ENCODE measurements at places on chromosomes 1 and 21.

GRCh38 chr21:30482130-30482529 is 2.0 kb upstream of the KRTAP19-1 start:
- DNase-seq = no peak

- no peak for DNase-seq
Observed at GRCh38 chr1:43039228-43040055, 80.8 kb upstream of the SLC2A1 start.

DNA sequence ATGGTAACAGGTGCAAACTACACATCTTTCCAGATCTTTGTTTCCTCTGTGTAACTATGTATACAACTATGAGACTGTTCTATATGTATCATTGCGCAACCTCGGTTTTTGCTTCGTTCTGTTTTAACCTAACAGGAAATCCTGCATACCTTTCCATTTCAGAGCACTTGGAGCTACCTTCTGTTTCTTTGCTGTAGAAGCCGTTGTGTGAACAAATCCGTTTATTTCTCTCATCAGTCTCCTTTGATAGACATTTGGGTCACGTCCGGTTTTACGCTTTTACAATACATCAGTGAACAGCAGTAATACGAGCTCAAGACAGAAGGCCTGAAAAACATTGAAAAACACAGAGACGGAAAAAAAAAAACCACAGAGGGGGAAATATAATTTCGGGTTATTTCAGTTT is 10.5 kb downstream of the ATP5IF1 start:
- no peak for DNase-seq

- no peak for DNase-seq
Observed at GRCh38 chr1:25566730-25567341, 23.4 kb downstream of the LDLRAP1 start.

- peak; percentile 64 for DNase-seq
Observed at GRCh38 chr1:10941891-10942541, 70.4 kb upstream of the TARDBP start.

DNA sequence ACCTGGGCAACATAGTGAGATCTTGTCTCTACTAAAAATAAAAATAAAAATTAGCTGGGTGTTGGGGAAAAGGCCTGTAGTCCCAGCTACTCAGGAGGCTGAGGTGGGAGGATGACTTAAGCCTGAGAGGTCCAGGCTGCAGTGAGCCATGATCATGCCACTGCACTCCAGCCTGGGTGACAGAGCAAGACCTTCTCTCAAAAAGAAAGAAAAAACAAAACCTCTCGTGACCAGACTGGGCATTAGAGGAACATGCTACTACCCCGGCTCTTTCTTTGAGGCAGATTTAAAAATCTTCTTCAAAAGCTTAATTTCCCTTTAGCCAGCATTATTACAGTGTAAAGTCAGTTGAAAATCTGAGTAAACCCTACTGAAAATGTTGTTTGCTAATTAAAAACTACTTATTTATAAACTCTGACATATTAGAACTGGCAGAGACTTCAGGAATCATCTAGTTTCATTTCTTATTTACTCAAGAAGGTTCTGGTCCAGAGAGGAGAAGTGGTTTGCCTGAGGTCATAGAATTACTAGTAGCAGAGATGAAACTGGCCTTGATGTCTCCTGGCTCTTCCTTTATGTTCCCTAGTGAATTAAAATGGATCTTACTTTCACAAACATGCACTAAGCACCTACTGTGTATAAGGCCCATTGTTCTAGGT is 11.6 kb upstream of the ELAVL4 start:
- DNase-seq = no peak

DNA sequence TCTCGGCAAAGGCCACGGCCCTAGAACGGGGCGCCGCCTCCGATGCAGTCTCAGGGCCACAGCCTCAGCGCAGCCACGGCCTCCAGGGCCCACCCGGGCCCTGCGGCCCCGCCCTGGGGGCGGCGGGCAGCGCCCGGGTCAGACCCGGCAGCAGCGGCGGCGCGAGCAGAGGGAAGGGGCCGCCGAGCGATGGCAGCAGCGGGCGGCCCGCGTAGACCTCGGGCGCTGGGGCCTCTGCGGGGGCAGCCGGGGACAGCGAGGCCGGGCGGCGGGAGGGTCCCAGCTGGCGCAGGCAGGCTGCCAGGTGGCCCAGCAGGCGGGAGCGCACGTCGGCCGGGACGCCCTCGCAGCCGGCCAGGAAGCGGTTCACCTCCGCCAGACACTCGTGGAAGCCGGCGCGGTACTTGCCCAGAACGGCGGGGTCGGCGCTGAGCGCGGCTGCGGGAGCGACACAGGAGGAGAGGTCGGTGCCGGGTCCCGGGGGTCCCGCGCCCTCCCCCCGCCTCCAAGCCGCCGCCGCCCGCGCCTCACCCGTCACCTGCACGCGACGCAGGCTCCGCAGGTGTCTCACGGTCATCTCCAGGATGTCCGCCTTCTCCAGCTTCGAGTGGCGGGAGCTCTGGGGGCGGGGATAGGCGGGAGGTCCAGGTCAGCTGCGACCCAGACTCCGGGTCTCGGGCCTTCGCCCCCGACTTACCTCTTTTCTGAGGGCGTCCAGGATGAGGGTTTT is 737 bp downstream of the HES4 start:
- DNase-seq = no peak

GRCh38 chr1:9482816-9483572 is 56.3 kb upstream of the SLC25A33 start:
- no peak for DNase-seq

- no peak for DNase-seq
Observed at GRCh38 chr1:112964347-112964746, 8.4 kb upstream of the SLC16A1 start.

DNA sequence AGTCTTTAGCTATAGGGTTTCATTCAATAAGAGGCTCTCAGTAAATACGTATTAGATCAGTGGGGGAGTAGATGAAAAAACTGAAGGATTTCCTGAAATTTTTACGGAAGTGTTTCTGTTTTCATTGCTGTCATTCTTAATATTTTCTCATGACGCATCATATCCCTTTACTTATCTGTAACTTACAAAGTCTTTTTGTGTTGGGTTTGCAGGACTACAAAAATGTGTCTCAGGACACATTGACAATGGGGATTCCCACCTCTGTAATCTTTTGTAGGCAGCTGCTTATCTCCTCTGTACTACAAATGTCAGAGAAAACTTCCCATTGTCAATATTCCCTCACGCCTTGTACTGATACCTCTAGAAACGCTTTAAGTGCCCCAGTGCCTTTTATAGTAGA is 35.5 kb downstream of the CRP start:
- DNase-seq = no peak

- DNase-seq = peak; percentile 61
Observed at GRCh38 chr1:152036267-152037216, at the start of gene S100A11. TSS of gene S100A11 (minus strand) at chr1:152037004. CDS start at chr1:152036915, 89 bp downstream.

- DNase-seq = no peak
Observed at GRCh38 chr1:156586323-156586722, 5.3 kb upstream of the NAXE start.

DNA sequence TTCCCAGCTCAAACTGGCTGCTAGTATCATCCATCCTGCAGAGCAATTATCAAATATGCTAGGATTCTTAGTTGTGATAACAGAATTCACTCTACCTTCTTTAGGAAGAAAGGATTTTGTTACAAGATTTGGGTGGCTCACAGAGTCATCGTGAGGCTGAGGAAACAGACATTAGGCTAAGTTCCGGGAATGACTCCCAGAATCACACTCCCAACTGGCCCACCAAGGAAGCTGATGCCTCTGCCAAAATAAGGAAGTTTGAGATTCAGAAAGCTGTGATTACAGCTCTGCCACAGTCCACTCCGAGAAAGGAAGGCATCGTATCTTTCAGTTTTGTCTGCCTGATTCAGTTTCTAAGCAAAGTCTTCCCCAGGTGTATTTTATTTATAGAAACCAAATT is 50.6 kb upstream of the LYPLAL1 start:
- no peak for DNase-seq

- DNase-seq = no peak
Observed at GRCh38 chr1:184118046-184118445, 66.5 kb downstream of the TSEN15 start.

- DNase-seq = no peak
Observed at GRCh38 chr1:232553809-232554208, 76.1 kb downstream of the SIPA1L2 start.

GRCh38 chr1:165073185-165074007 is 283.1 kb downstream of the LMX1A start:
- DNase-seq = no peak

DNA sequence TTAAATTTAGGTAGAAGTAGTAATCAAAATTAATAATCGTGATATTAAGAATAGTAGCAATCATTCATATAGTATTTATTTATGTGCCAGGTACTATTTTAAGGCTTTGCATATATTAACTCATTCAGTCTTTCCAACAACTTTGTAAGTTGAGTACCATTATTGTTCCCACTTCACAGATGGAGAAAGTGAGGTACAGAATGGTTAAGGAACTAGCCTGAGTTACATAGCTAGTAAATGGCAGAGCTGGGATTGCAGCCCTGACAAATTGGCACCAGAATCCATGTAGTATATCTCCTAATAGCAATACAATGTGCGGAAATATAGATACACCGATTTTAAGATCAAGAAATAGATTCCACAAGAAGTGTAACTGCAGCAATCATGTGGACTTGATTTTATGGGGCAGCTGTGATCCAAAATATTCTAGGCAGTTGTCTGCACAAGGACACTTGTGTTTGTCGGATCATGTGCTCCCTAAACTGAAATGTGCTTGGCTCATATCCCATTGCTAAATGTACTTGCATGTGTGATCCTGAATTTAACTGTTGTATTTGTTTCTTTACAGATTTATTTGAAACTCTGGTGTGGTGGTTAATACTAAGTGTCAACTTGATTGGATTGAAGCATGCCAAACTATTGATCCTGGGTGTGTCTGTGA is 5.8 kb upstream of the GTF2B start:
- no peak for DNase-seq

GRCh38 chr1:94037392-94038229 is 83.3 kb downstream of the ABCA4 start:
- no peak for DNase-seq

DNA sequence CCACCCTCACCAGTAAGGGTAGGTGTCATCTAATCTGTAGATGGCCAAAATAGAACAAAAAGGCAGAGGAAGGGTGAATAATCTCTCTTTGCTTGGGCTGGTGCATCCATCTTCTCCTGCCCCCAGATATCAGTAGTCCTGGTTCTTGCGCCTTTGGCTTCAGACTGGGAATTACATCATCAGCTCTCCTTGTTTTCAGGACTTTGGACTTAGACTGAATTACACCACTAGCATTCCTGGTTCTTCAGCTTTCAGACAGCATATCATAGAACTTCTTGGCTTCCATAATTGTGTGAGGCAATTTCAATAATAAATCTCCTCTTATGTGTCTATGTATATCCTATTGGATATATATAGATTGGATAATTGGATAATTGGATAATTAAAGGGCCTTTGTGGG is 403.0 kb upstream of the USP24 start:
- DNase-seq = no peak

DNA sequence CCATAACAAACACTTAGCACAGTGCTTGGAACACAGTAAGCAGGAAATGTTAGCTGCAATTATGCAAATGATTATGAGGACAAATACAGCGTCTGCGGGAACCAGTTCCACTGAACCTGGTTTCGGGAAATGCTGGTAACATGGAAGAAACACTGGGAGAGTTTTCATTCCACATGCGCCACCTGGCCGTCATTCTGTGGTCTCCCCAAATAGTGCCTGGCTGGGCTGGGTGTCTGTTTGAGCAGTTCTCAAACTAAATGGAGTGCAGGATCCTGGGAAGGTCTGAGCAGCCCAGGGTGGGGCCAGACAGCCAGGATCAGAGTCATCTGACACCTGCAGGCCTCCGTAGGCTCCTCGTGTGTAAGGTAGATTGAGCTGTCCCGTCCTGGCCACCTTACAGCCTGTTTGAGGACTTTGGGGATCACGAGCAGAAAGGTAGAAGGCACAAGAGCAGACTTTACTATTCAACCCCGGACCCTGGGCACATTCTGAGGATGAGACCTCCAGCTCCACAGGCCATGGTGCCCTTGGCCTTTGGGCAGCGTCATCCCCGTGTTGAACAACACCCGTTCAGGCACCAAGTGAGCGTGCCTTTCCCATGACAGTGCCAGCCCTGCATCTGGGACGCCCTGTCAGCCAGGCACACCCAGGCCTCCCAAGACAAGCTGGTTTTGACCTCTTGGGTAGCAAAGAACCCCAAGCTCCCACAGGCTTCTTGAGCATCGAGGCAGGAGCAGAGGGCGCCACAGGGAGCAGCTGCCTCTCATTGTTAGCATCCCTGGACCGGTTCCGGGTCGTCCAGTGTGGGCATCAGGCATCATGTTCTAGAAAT is 101.9 kb downstream of the PRDM2 start:
- no peak for DNase-seq

- DNase-seq = peak; percentile 7
Observed at GRCh38 chr1:212607206-212607912, 1.2 kb upstream of the ATF3 start.

GRCh38 chr1:218499011-218499691 is 154.0 kb downstream of the TGFB2 start:
- no peak for DNase-seq

- no peak for DNase-seq
Observed at GRCh38 chr1:171902527-171902926, 61.2 kb downstream of the DNM3 start.

- no peak for DNase-seq
Observed at GRCh38 chr1:93980320-93981273, 71.4 kb upstream of the GCLM start.

DNA sequence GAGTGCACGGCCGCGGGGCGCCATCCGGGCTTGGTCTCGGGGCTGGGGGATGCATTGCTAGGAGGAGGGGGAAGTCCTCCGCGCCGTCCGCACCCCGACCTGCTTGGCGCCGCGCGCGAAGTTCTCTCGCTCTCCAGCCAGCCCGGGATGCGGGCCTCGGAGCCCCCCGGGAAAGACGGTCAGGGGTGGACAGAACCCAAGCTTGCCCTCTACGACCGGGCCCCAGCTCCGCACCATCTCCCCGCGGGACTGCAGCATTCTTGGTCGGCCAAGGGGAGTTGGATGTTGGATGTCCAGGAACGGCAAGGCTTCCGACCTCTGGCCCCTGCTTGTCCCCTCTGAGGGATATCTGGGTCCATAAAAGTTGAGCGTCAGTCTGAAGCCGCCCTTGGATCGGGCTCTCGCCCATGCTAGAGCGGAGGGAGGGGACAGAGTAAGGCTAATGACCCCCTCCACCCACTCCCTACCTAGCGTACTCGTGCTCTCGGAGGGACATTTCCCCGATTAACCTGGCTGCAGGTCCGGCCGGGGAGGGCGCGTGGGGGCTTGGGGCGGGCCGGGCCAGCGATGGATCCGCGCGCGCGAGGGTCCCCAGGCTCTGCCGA is 522 bp downstream of the DISP3 start:
- DNase-seq = no peak

- DNase-seq = no peak
Observed at GRCh38 chr1:165235777-165236291, 120.7 kb downstream of the LMX1A start.

Measured in stimulated activated CD4-positive, alpha-beta T cell treated with anti-CD3 and anti-CD28 coated beads, TNF-alpha, amount 100 ng/mL, for 24 hours (primary cell).